ENCODE measurements at places on chromosomes 3 and 15. TPM values are rescaled to one million over a fixed set of nuclear protein-coding genes. Genes with fewer than 3 reads are reported as not detected.

The TRPM1 gene
- total RNA-seq = 0.41 TPM

The AVEN gene
- total RNA-seq = 7.0 TPM

The SLC22A13 gene
- 6.1 TPM for total RNA-seq

The TTC21A gene
- total RNA-seq = 13.5 TPM

The ANKUB1 gene
- total RNA-seq = not detected

The GOLGA6L4 gene
- 3.0 TPM for total RNA-seq

The ANKRD63 gene
- 0.58 TPM for total RNA-seq

The PRR20G gene
- total RNA-seq = not detected

The DOCK3 gene
- 0.88 TPM for total RNA-seq

The ZWILCH gene
- total RNA-seq = 12.7 TPM

The REC114 gene
- not detected for total RNA-seq

The SOX14 gene
- total RNA-seq = not detected

The FAM107A gene
- 4.3 TPM for total RNA-seq

The NME9 gene
- total RNA-seq = 1.6 TPM

The GOLGA6L7 gene
- total RNA-seq = not detected

The CEP19 gene
- total RNA-seq = 2.2 TPM

The MST1R gene
- total RNA-seq = 2.0 TPM

The CYP1A2 gene
- total RNA-seq = not detected

The IL17RB gene
- 5.1 TPM for total RNA-seq

The IQCH gene
- 4.8 TPM for total RNA-seq

The RLBP1 gene
- not detected for total RNA-seq

The GAP43 gene
- 1.1 TPM for total RNA-seq

The SLC27A2 gene
- 38.2 TPM for total RNA-seq

The ACTC1 gene
- 101 TPM for total RNA-seq

The FANCD2 gene
- 14.9 TPM for total RNA-seq

The PTX3 gene
- 5.1 TPM for total RNA-seq

The CPN2 gene
- total RNA-seq = 0.12 TPM

The HCLS1 gene
- 10.6 TPM for total RNA-seq

The PLA2G4F gene
- 27.8 TPM for total RNA-seq

The FGD5 gene
- 35.8 TPM for total RNA-seq

The MYO1E gene
- total RNA-seq = 89.9 TPM

The SKOR1 gene
- 0.29 TPM for total RNA-seq

The TEX55 gene
- total RNA-seq = not detected

The TUSC7 gene
- not detected for total RNA-seq

The RETNLB gene
- not detected for total RNA-seq

The MYO5C gene
- total RNA-seq = 21.8 TPM

The A4GNT gene
- not detected for total RNA-seq

The B3GNT5 gene
- total RNA-seq = 12.5 TPM

The FRMD4B gene
- 54.9 TPM for total RNA-seq

The WDR72 gene
- 48.2 TPM for total RNA-seq

The KLHL40 gene
- total RNA-seq = 38.8 TPM

The SPSB4 gene
- total RNA-seq = 10.9 TPM

The FOXP1 gene
- 84.0 TPM for total RNA-seq

The PP2D1 gene
- not detected for total RNA-seq

The FOXL2 gene
- total RNA-seq = not detected

The CMTM8 gene
- 7.5 TPM for total RNA-seq

The CCR8 gene
- total RNA-seq = not detected

The ROPN1 gene
- not detected for total RNA-seq

The RBP2 gene
- total RNA-seq = not detected

The TMEM44 gene
- total RNA-seq = 14.4 TPM

The CD276 gene
- 112 TPM for total RNA-seq

The LMAN1L gene
- total RNA-seq = not detected

The ZNF620 gene
- total RNA-seq = 8.9 TPM

The SLC6A11 gene
- not detected for total RNA-seq

The LINGO1 gene
- total RNA-seq = 8.5 TPM
